ENCODE measurements at places on chromosomes 5 and 9.

DNA sequence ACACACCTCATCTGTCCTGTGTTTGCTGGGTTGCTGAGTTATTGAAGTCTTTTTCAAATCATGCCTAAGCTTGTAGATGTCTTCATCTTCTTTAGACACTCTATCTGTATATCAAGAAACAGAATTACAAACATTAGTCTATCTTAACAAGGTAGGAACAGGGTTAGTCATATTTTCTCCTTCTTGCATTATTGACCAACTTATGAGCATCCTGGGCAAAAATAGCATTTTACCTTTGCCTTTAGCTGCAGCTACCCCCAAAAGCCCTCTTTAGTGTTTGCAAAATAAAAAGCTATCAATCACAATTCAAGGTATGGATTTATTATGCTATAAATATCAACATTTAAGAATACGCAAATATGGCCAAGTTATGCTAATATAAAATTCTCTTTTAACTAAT is 3.4 kb downstream of the PLK2 start:
- no peak for DNase-seq

GRCh38 chr5:64144425-64145215 is 21.0 kb upstream of the RNF180 start:
- DNase-seq, result no peak

GRCh38 chr5:22835686-22836085 is 17.5 kb downstream of the CDH12 start:
- no peak for DNase-seq

DNA sequence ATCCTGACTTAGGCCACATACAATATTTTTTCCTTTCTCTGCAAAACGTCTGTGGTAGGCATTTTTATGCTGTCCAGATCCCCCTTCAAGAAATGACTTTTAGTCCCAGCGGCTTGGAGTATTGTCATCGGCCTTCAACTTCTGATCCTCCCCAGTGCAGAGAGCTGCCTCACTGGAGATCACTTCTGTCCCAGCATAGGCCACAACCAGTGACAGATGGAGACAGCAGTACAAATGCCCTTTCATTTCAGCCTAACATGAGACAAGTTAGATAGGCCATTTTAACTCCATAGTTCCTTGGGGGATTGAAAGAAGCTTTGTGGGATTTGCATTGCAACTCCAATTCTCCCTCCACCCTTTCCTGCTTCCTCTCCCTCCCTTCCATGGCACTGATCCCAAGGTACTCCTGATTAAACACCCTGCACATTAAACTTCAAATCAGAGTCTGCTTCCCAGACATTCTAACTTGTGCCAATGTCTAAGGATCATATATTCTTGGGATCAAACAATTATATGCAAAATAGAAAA is 3.2 kb upstream of the MAMDC2 start:
- no peak for DNase-seq

- DNase-seq, result no peak
Measured at GRCh38 chr5:82676661-82677060, 398.5 kb upstream of the RPS23 start.

DNA sequence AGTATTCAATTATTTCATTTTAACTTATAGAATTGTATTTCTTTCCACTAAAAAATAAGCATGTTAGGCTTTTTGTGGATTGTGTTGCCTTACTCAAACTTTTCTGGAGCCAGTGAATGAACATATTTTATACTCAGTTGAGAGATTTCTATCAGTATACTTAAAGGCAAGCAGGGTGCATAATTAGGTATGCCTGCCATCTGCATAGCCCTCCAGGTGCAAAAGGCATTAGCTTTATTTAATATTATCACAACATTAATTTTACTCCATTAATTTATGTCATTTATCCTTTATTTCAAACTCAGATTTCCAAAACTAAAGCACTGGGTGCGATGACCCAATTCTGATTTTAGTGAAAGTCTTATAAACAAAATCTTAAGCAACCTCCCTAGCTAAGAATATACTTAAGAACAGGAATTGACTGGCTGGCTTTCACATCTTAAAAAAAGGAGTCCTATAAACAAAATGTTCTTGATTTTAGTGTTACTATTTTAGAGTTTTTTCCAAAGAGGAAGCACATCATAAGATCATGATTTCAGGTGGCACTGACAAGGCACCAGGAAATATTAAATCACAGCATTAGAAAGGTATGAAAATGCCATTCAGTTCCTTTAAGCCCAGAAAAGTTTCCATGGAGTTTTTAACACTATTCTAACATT is 178.4 kb downstream of the MPDZ start:
- no peak for DNase-seq

All from stimulated activated CD4-positive, alpha-beta T cell treated with anti-CD3 and anti-CD28 coated beads, Interleukin-12 subunit alpha, Interleukin-12 subunit beta, amount 100 ng/mL, for 48 hours (primary cell).